ENCODE measurements at places on chromosomes 1 and 21.
A peak's percentile ranks its signal among the peaks of the same experiment; 100 is the strongest.

- DNase-seq, result peak; percentile 60
Observed at GRCh38 chr1:20376880-20377494, 86.3 kb downstream of the VWA5B1 start.

DNA sequence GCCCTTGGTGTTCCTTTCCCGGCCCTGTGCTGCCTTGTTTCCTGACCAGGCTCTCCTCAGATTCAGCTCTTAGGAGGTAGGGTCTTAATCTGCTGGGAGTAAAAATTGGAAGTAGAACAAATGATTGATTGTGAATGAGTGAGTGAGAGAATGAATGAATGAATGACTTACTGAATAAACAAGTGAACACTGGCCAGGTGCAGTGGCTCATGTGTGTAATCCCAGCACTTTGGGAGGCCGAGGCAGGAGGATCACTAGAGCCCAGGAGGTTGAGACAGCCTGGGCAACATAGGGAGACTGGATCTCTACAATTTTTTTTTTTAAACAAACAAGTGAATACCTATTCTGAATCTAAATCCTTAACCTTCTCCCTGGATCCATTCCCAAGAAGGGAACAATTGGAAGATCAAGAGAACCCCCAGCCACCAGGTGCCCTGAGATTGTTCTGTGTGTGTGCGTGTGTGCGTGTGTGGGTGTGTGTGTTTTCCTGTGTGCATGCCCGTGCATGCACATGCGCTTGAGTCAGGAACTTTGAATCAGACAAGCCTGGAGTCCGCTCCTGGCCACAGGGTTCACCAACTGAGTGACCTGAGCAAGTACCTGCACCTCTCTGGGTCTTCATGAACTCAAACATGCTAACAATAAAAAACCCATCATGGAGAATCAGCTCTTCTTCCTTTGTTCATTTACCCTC lies 24.3 kb upstream of the CITED4 start:
- no peak for DNase-seq

DNA sequence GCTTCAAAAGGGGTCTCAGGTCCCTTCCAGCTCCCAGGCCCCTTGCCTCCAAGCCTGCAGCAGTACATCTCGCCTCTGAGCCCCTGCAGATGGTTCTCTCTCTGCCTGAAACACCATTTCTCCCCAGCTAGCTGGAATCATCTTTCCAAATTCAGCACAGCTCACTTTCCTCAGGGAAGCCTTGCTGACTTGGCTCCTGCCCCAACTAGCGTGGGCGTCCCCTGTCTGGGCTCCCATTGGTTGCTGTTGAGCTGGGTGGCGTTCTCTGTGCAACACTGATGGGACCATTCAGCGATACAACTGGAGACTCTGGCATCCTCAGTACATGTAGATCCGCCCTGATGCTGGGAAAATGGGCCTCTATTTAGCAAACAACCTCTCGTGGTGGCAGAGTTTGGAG lies 141.3 kb upstream of the IGSF21 start:
- no peak for DNase-seq

DNA sequence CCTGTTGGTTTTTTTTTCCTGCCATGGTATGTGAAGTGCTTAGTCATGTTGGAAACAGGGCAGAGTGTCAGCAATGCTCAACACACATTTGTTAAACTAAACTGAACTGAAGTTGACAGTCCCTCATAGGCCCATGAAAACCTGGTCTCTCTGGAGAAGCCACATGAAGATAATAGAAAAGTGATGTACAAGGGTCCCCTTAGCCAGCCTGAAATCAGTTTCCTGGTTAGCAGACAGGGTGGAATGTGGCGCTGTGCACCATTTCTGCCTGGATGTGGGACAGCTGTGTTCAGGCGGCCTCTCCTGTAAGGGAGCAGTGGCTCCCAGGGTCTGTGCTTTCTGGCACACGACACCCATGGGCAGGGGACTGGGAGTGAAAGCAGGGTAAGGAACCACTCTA lies 9.9 kb upstream of the CHI3L1 start:
- no peak for DNase-seq

DNA sequence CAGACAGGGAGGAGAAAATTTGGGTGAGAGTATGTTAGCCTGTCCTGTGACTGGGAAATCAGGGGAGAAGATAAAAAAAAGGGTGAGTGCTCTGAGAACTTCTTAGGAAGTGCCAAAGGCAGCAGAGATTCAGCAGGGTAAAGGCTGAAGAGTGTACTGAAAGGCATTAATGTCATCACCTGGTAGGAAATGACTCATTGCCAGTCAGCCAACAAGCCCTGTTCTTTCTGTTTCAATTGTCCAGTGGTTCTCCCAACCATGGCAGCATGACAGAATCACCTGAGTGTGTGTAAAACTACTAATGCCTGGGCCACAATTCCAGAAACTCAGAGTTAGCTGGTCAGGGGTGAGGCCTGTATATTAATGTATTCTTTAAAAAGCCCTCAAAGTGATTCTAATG lies 83.5 kb downstream of the INTS7 start:
- DNase-seq, result no peak

- no peak for DNase-seq
Observed at GRCh38 chr1:73765551-73766233, 432.3 kb downstream of the LRRIQ3 start.

DNA sequence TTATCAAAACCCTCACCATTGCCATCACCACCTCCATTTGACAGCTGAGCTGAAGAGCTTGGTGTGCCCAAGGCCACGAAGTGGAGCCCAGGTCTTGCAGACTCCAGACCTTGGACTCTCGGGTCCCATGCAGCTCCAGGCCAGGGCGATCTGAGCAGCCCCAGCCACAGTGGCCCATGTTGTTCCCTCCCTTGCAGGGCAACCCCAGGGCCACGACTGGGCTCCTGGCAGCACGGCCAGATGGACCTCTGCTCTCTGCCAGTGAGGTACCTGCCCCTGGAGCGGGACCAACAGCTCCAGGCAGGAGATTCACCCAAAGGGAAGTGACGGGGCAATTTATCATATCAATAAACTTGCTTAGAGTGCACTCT lies 182.7 kb upstream of the VAMP3 start:
- DNase-seq, result no peak

GRCh38 chr21:16243396-16243795 lies 513.6 kb downstream of the USP25 start:
- no peak for DNase-seq

DNA sequence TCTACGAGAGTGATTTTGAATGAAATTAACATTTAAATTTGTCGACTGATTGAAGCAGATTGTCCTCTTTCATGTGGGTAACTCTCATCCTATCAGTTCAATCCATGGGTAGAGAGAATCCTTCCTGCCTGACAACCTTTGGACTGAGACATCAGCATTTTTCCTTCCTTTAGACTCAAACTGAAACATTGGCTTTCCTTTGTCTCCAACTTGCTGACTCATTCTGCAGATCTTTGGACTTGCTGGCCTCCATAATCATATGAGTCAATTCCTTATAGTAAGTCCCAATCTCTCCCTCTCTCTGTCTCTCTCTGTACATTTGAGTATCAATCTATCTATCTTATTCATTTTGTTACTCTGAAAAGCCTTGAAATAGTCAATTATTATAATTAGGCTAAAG lies 416.7 kb downstream of the LRRIQ3 start:
- DNase-seq, result no peak

DNA sequence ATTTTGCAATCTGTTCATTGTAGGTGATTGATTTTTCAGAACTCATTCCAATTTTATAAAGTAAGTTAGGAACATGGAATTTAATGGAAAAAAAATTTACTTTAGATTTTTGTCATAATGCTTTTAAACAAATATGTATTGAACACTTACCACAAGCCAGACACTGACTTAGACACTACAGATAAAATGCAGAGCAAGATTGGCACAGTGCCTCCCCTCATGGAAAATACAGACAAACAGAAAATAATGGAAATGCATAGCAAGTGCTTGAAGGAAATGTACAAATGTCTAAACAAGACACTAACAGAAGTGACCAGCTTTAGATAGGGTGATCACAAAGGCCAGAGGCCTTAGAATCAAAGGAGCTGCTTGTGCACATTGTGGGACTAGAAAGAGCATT lies 260.5 kb upstream of the ADGRL2 start:
- no peak for DNase-seq

- DNase-seq, result no peak
Observed at GRCh38 chr1:67465375-67465774, 35.2 kb upstream of the SERBP1 start.

GRCh38 chr1:176696689-176697088 lies 233.7 kb downstream of the PAPPA2 start:
- DNase-seq, result no peak

- no peak for DNase-seq
Observed at GRCh38 chr1:30697571-30698376, 25.6 kb downstream of the MATN1 start.

- DNase-seq, result no peak
Observed at GRCh38 chr1:27408151-27408550, 15.7 kb downstream of the GPR3 start.

DNA sequence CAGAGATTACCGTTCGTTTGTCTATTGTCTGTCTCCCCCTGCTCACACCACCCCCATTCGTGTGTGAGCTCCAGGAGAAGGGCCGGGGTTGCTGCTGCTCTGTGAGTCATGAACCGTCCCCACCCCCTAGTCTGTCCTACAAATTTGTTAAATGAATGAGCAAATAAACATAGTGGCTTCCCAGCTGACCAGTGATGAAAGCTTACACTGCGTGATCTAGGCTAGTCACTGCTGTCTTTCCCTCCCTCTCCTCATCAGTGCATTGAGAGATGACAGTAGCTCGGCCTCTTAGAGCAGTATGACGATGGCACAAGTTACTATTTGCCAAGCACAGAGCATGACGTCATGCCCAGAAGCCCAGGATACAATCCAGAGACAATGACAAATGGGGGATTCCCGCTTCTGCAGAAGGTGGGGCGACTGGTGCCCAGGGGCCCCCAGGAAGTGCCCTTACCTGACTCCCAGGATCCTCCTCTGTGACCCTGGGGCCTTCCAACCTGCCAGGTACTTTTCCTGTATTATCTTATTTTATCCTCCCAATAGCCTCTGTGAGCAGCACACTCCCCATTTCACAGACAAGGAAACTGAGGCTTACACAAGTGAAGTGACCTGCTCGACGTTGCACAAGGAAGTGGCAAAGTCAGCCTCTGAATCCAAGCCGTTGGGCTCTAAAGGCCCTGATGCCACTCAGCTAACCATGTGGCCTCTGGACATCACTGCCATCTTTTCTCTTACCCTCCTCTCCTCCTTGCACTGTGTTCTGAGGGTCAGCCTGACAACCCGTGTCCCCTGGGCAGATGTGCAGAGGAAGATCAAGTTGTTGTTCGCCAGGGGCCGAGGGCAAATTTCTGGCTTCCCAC lies 8.6 kb upstream of the EPHA2 start:
- no peak for DNase-seq

GRCh38 chr21:36852293-36852692 lies 114.2 kb downstream of the HLCS start:
- DNase-seq, result no peak

DNA sequence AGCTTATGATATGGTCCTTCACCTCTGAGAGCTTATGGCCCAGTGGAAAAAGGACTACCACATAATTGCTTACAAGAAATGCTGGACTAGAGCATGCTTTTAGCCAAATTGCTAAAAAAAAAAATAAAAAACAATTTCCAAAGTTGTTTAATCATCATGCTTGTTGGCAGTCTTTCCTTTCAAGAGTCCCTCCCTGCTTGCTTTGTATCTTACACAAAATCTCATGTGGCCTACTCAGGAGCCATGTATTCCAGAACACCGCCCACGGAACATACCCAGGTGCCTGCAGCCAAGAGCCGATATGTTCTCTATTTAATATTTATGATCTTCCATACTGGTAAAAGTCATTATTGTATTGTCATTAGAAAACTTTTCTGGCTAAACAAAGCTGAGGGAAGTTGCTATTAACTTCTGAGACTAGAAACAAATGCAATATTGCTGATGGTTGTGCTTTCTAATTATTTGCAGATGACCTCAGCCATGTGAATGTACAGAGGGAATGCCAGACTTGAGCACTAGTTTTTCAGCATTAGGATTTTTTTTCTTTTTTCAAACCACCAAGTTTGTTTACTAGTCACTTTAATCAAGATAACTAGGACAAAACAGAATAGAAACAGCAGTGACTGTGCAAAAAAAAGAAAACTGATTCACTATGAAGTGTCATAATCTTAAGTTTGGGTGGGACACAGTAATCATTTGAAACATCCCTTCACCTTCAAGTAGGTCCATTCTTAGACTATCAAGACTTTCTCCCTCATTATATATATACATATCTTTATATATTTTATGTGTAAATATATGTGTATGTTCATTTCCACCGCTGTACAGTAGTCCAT lies 129.3 kb upstream of the GORAB start:
- no peak for DNase-seq

DNA sequence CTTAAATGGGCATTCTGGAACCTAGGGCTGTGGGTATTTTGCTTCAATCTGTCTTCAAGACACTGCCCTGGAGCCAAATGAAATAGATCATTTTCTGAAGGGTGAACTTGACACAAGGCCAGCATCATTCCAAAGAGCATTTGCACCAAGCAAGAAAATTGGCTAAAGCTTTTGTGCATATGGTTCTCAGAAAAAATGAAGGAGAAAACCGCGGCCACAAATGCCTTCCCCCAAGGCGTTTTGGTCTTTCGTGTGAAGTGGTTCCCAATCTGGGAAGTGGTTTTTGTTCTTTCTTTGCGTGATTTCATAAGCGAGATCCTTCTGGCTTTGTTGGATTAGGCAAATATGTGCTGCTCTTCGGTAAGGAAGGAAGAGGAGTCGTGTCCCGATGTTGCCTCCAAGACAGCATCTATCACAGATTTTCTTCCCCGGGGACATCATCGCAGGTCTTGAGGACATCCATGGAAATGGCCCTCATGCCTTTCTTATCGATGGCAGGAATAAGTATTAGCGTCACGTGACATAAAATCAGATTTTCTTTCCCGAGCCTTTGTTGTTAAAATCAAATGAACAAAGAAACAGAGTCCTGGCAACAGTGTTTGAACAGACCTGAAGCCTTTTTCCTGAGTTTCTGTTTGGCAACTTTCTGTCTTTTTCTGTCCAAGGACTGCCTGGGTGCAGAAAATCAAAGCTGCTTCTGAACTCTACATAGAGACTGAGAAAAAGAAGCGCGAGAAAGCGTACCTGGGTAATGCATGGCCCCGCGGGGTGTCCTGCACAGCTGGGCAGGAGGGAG lies 31.0 kb downstream of the ATP5PO start:
- DNase-seq, result no peak

- no peak for DNase-seq
Observed at GRCh38 chr1:34060187-34060730, 104.8 kb downstream of the CSMD2 start.

DNA sequence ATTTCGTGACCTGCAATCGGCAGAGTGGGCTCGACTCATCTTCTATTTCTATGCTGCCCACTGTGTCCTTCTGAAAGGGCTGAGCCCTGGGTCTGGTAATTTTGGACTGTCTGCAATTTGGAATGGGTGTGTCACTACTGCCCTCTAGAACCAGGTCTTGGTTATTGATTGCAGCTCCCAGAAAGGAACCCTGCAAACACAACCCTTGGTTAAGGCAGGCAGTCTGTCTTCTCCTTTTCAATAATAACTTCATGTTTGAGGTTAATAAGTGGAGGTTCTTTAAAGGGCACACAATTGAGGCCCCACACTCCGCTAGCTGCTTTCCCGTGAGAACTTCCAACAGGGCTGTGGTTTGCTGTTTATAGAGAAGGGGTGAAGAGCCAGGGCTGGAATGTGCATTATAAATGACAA lies 79.9 kb upstream of the LYST start:
- no peak for DNase-seq

Data from stimulated activated CD4-positive, alpha-beta T cell treated with anti-CD3 and anti-CD28 coated beads, TNF-alpha, amount 100 ng/mL, for 24 hours (primary cell).